ENCODE measurements at places on chromosomes 2 and 18. TPM values are rescaled to one million over a fixed set of nuclear protein-coding genes. Genes with fewer than 3 reads are reported as not detected.

The PTPRN gene
- 0.45 TPM for polyA plus RNA-seq

The OTOS gene
- not detected for polyA plus RNA-seq

The GRP gene
- polyA plus RNA-seq = not detected

The TOGARAM2 gene
- 0.31 TPM for polyA plus RNA-seq

The FSIP2 gene
- polyA plus RNA-seq = not detected

The HOXD9 gene
- 0.36 TPM for polyA plus RNA-seq

All from adipose tissue (tissue), 3 donors.